Fibroblast of gingiva (primary cell): ENCODE measurements at places on chromosomes 2 and 18.

DNA sequence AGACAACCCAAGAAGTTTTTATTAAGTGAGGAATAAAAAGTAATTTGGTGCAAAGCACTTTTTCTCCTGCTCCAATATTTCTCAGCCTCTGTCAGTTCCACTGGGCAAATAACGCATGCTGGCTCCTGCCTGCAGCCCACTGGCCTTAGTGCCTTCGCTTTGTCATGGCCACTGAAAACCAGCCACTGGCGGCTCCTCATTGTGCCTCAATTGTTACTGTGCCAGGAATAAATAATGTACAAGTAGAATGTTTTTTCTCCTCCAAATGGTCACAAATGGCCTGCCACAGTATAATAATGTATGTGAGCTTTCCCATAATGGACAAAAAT is 267.1 kb downstream of the ACTR3 start:
- DNase-seq, result no peak

DNA sequence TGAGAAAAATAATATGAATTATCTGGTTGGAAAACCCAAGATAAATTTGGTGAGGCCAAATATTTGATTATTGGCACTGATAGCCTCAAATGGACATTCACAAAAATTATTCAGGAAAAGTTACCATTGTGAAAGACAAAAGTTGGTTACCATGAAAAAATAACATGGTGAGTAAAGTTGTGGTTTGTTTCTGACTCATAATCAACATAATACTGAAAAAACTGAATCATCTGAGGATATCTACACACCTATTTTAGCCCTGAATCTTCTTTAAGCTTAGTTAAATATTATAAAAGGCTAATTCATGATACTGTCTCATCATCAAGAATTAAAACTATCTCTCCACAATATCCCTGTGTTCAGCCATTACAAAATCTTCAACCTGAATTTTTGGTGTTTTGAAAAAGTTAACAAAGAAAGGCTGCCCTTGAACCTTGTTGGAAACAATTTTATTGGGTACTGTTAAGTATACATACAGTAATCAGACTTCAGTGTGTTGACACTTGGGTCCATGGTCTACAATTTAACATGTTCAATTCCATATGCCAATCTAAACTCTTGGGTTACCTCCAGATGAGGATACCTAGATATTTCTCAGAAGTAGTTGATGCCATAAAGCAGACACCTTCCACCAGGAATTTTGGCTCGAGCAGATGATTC is 607.5 kb upstream of the SLC39A10 start:
- DNase-seq, result no peak

- DNase-seq, result no peak
These were observed 462 bp upstream of the CIDEA start for GRCh38 chr18:12253663-12254135.

DNA sequence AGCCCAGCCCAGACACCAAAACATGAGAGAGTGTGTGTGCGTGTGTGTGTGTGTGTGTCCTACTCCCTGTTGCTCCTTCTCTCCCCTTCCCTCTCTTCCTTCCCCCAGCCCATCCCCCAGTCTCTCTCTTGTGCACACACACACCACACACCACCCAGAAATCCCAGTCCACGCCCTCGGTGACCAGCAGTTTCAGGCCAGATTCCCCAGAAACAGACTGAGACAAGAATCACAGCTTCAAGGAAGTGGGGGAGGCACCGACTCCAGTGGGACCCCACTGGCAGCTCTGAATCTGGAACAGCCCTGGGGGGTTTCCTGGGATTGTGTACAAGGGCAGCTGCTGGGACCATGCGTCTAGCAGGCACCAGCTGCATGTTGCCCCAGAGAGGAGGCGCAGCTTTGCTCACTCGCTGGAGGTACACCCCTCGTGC is 113.5 kb downstream of the NDUFA10 start:
- no peak for DNase-seq

GRCh38 chr2:128775914-128776285 is 457.2 kb upstream of the HS6ST1 start:
- no peak for DNase-seq

DNA sequence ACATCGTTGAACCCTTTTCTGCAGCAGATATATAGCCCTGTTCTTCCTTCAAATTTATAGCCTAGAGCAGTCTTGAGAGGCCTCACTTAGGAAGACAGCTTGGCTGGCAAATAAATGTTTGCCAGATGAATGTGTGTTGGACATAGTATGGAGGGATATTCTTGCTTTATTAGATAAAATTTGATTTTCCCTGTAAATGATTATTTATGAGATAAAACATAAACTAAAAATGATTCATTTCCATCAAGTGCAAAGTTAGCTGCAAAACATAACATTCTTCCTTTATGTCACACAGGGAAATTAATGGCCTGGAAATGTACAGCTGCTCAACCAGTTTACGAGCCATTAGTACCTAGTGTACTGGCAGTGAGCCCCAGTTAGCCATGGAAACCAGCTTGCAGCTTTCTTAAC is 82.5 kb downstream of the LIMS1 start:
- DNase-seq, result no peak

- DNase-seq, result no peak
These were observed 280.6 kb downstream of the ZEB2 start for GRCh38 chr2:144239306-144239705.

DNA sequence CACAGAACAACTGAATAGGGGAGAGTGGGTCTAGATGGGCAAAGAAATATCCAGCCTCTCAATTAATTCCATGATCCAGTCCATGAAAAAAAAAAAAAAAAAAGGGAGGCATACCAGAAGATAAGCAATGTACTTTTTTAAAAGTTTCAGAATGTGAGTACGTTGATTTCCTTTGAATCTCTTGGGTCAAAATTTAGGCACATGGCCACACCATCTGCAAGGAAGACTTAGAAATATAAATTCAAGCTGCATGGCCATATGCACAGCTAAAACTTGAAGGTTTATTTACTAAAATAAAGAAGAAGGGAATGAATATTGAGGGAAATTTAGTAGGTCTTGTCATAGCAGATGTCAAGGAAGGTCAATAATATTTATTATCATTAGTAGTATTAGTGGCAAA is 286.5 kb upstream of the CDH7 start:
- no peak for DNase-seq

- DNase-seq, result no peak
These were observed 76.0 kb downstream of the UXS1 start for GRCh38 chr2:106117882-106118684.

DNA sequence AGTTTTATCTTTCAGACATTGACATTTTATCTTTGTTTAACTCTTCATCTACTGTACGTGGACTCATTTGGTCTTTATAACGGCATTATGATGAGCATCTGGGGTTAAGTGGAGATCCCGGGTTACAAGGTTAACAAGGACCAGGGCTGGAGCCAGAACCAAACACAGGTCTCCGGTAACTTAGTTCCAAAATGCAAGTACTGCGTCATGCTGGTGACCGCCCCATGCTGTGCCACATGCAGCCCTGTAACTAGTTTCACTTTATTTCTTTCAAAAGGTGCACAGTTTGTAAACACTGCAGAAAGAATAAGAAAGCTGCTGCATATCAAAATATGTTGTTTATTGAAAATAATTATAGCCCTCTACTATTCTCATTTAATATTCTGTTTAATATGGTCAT is 3.1 kb downstream of the SLC5A7 start:
- DNase-seq, result no peak

GRCh38 chr2:16507655-16508489 is 157.8 kb downstream of the CYRIA start:
- DNase-seq, result no peak

DNA sequence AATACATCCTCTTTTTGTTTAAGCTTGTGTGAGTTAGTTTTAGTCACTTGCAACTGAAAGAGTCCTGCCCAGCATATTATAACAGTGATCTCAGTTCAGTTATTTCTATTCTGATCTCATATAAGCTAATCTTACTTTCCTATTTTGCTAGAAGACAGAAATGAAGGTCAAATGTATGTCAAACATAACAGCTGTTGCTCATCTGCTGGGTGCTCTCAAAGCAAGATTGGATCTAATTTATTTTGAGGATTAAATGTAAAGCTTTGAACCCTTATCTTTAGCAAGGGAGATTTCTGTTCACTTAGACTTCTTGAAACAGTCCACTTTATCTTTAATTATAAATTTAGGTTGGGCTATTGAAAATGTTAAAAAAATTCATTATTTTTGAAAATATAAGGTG is 31.2 kb downstream of the CRYGD start:
- no peak for DNase-seq

GRCh38 chr2:224025874-224026273 is 13.2 kb downstream of the SERPINE2 start:
- DNase-seq, result no peak

DNA sequence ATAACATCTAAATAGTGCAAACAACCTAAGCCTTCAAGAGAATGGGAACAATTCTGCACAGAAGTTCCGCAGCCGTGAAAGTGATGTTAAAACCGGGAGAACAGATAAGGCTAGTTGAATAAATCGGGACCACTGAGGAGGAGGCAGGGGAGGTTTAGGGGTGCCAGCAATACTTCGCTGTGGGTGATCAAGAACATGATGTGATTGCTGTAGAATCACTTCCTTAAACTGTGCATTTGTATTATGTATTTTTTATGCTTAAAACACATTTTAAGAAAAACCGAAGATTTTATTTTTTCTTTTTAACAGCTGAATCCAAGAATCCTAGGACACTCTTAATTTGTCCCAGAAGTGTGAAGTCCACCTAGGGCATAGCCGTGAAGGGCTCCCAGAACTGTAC is 33.6 kb downstream of the TTC32 start:
- DNase-seq, result no peak

- DNase-seq, result no peak
These were observed 126.6 kb upstream of the SLC1A4 start for GRCh38 chr2:64862623-64863022.

GRCh38 chr2:32745191-32745590 is 117.3 kb downstream of the TTC27 start:
- no peak for DNase-seq

DNA sequence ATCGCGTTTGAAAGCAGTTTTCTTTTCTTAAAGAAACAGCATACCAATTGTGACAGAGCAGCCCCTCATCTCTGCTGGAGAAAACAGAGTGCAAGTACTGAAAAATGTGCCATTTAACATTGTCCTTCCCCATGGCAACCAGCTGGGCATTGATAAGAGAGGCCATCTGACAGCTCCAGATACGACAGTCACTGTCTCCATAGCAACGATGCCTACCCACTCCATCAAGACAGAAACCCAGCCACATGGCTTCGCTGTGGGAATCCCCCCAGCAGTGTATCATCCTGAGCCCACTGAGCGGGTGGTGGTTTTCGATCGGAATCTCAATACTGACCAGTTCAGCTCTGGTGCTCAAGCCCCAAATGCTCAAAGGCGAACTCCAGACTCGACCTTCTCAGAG is 9.5 kb downstream of the GRHL1 start:
- DNase-seq, result no peak

GRCh38 chr18:11176481-11176881 is 27.1 kb upstream of the PIEZO2 start:
- DNase-seq, result peak; percentile 20

DNA sequence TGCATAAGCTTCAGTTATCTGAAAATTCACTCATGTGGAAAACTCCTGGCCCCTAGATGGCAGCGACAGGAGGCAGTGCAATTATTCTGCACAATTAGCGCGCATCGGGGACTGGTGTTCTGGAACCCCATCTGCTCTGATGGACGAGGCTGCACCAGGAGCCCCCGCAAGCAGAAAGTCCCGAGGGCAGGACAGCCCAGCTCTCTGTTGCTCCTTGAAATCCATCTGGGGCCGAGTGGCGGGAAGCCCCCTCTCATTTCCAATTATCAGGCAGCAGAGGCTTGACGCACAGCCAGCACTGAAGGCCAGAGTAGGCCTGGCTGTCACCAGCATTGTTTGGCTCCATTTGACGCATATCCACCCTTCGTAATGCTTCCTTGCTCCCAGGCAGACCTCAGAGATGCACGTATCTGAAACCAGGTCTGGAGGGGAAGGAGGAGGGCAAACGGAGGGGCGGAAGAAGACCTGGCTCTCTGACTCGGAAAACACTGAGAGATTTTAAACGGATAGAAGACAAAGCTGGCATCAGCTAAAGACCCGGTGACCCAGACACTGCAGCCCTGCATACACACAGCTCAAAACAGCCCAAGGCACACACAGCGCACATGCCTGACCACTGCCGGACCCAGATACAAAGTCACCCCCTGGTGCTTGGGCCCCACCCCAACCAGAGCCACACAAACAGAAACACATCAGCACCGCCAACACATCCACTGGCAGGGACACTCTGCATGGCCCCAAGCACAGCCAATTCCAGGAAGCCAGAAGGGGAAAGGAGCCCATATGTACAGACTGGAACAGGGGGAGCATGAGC is 69.8 kb downstream of the TNS1 start:
- no peak for DNase-seq

- DNase-seq, result no peak
These were observed 413.3 kb downstream of the BCL11A start for GRCh38 chr2:60140185-60140584.

DNA sequence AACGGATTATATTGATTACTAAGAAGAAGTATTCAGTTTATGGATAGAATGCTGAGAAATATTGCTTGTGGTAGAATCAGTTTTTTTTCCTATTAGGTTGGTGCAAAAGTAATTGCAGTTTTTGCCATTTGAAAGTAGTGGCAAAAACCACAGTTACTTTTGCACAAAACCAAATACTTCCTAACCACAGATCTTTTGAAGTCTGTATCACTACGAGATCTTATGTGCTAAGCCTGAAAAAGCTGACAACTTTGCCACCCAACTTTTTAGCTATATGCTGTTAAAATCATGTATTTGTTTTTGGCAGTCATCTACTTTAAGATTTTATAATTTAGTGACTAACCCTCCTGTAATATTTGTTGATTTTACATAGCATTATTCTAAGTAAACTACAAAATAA is 24.6 kb downstream of the DNAJC10 start:
- no peak for DNase-seq

GRCh38 chr2:12730265-12730664 is 13.5 kb downstream of the TRIB2 start:
- no peak for DNase-seq

GRCh38 chr2:226790011-226790410 is 9.6 kb downstream of the IRS1 start:
- peak; percentile 54 for DNase-seq

- no peak for DNase-seq
These were observed 90.2 kb downstream of the SLC5A7 start for GRCh38 chr2:108076527-108076926.

DNA sequence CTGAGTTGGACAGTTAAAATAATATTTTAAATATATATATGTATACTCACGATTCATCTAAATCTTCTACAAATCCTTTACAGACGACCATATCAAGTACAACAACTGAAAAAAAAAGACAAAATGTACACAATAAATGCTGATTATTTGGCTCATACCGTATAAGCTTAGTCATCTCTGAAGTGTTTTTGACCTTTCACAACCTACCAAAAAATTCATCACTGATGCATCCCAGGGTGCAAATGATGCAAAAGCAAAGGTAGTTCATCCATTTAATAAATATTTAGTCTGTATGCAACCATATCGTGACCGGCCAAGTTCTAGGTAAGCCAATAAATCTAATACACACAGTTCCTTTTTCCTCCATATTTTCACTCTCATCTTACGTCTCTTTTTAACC is 1.1 kb downstream of the TMX3 start:
- DNase-seq, result no peak

GRCh38 chr2:214005337-214005736 is 405.5 kb upstream of the VWC2L start:
- DNase-seq, result no peak
